ENCODE measurements at places on chromosomes 12 and 14. TPM values are rescaled to one million over a fixed set of nuclear protein-coding genes. Genes with fewer than 3 reads are reported as not detected.

The DYRK4 gene
- 89.5 TPM for total RNA-seq

The LBHD2 gene
- total RNA-seq: not detected

The TAS2R20 gene
- under 0.01 TPM for total RNA-seq

The SMARCD1 gene
- 52.1 TPM for total RNA-seq

The LMBR1L gene
- total RNA-seq: 32.1 TPM

The DAO gene
- total RNA-seq: not detected

The GARIN6 gene
- total RNA-seq: not detected

The ESR2 gene
- total RNA-seq: not detected

The PROX2 gene
- not detected for total RNA-seq

The POTEM gene
- not detected for total RNA-seq

The HOXC13 gene
- total RNA-seq: under 0.01 TPM

The GALNT9 gene
- total RNA-seq: 0.67 TPM

The PTCSC3 gene
- total RNA-seq: not detected

The NPAS3 gene
- under 0.01 TPM for total RNA-seq

The PIP4K2C gene
- total RNA-seq: 14.3 TPM

The HSPB8 gene
- 5.6 TPM for total RNA-seq

The CCDC38 gene
- total RNA-seq: not detected

The FGF6 gene
- not detected for total RNA-seq

The GYS2 gene
- total RNA-seq: not detected

The RIPK3 gene
- 0.84 TPM for total RNA-seq

The MAP1LC3B2 gene
- total RNA-seq: 0.17 TPM

The PLBD1 gene
- 2.5 TPM for total RNA-seq

The CAPZA3 gene
- total RNA-seq: not detected

The ANKRD33 gene
- not detected for total RNA-seq

The MUCL1 gene
- total RNA-seq: not detected

The NID2 gene
- 85.0 TPM for total RNA-seq

The KRT73 gene
- total RNA-seq: not detected

The AKAP6 gene
- total RNA-seq: 0.15 TPM

The RFX4 gene
- not detected for total RNA-seq

The AGAP2 gene
- under 0.01 TPM for total RNA-seq

The CISTR gene
- total RNA-seq: not detected

The SIX4 gene
- total RNA-seq: 23.5 TPM

The MGAT2 gene
- total RNA-seq: 65.0 TPM

The LRTM2 gene
- total RNA-seq: not detected

The DCD gene
- total RNA-seq: not detected

The P2RX7 gene
- 0.50 TPM for total RNA-seq

Data from bronchus fibroblast of lung (primary cell).